ENCODE measurements at places on chromosomes 1 and 21.

DNA sequence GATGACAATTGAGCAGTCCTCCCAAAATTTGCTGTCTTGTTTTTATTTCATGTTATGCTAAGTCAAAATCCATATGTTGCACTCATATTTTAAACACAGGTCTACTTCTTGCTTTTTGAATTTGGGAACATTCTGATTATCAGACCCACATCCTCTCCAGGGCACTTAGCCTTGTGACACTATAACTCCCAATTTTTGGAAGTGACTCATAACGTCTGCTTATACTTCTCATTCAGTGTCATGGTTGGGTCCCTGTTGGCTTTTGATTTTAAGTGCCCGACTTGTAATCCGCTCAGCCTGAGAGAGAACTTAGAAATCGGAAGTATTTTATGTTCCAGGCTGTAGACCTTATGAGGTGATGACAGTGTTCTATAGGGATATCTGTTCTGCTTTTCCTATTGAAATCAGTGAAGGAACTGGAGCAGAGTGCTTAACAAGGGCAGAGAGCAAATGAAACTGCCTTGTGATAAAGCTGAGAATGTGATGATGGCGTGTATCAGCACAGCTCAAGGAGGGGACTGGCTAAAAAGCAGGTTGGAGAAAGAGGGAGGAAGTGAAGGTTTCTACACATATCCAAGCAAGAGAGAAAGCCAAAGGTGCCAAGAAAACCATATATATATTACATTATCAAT, 136.0 kb downstream of the HLX start:
- no peak for DNase-seq

DNA sequence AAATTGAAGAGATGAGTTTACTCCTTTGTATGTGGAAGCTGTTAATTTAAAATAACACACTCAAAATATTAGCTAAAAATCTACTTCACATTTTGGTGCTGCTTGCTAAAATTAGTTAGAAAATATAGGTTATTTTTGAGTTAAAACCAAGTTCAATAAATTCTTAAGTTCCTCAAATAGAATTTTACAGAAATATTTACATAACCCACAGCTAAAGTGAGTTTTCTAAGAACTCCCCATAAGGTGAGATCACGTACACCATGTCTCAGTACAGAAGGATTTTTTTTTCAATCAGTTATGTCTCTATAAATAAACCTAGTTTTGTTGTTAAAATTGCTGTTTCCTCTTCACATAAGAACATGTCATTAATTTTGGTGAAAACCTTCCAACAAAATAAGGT, 108.0 kb downstream of the SDCCAG8 start:
- DNase-seq: no peak

GRCh38 chr1:116308276-116308675, 64.8 kb upstream of the ATP1A1 start:
- DNase-seq: no peak

GRCh38 chr1:184576822-184577221, 177.8 kb downstream of the EDEM3 start:
- no peak for DNase-seq

- no peak for DNase-seq
Measured at GRCh38 chr1:241964550-241965282, 7.1 kb downstream of the BECN2 start.

DNA sequence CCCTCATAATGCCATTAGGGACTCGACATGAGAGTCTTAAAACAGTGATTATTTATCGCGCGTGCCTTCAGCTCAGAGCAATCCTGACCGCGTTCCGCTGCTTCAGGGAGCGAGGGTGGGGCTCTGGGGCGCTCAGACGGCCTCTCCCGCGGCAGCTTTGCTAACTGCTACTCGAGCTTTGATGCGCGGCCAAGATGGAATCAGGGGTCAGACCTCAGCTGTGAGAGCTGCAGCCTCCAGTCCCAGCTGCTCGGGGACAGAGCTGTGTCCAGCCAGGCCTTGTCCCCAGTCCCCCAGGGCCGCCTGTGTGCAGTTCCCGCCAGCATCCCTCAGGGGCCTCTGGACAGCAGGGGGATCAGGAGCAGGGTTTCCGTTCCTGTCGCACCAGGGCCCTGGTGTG, 104.6 kb upstream of the TTC34 start:
- no peak for DNase-seq

DNA sequence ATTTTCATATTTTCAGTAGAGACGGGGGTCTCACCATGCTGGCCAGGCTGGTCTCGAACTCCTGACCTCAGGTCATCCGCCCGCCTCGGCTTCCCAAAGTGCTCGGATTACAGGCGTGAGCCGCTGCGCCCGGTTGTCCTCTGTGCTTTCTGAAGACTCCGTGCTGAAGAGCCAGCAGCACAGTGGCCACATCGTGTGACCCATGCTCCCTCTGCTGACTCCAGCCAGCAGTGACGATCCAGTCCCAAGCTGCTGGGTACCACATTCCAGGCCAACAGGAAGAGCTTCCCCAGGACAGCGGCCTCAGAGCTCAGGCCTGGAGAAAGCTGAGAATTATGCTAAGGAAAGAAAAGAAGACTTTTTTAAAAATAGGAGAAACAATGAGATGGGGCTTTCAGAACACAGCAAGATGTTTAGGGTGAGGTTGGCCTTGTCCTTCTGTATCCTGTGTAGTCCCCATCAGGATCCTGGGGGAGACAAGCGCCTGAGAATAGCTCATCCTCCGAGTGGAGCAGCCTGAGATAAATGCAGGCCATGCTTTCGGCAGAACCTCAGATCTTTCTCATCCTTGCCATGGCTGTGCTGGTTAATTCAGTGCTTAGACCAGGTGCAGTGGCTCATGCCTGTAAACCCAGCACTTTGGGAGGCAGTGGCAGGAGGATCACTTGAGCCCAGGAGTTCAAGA, 207.1 kb downstream of the SLC35F3 start:
- peak; percentile 29 for DNase-seq

DNA sequence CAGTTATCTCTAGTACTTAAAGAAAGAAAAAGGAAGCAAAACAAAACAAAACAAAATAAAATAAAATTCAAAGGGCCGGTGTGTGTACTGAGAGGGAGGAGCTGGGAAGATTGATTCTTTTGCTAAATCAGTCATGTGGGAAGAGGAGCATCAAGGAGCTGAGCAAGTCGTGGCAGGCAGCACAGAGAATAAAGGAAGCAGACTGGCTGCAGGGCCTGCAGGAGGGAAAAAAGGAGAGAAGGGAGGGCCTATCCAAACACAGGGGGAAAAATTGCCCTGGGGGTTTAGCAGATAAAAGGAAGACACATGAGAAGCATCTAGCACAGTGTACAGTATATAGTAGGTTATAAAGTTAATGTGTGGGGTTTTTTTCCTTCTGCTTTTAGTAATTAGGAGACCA, 27.6 kb downstream of the AGO4 start:
- no peak for DNase-seq

DNA sequence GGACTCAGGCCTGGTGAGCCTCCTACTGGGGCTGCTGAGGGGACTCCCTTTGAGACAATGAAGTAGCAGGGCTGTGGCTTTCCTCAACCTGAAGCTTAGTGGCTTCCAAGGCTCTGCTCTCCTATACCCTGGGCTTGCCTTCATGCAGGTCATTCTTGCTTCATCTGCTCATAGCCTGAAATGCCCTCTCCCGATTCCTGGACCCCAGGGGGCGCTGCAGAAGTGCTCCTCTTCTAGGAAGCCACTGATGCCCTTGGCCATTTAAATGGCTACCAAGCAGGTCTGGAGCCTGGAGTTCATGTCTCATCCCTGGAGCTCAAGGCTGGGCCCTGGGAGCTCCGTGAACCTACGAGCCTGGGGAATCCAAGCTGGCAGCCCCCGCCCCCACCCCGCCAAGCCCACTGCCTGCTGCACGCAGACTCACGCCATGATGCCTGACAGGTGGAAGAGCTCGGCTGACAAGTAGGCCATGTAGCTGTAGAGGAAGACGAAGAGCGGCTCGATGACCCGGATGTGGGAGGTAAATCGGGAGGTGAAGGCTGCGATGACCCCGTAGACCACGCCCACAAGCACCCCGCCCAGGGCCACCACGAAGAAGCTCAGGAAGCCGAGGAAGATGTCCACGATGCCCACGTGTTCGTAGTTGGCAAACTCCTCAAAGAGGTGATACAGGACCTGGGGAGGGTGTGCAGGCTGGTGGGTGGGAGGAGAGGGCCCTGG, 45.7 kb downstream of the SLC9A1 start:
- no peak for DNase-seq

- no peak for DNase-seq
Measured at GRCh38 chr21:32794644-32795079, 23.1 kb upstream of the PAXBP1 start.

- DNase-seq: no peak
Measured at GRCh38 chr1:41278076-41278475, 36.0 kb upstream of the SCMH1 start.

GRCh38 chr1:31891280-31891679, 46.9 kb downstream of the PTP4A2 start:
- DNase-seq: no peak

GRCh38 chr1:115545096-115545720, 96.6 kb upstream of the VANGL1 start:
- DNase-seq: no peak

GRCh38 chr1:161792740-161793139, 26.6 kb downstream of the ATF6 start:
- DNase-seq: peak; percentile 46

- peak; percentile 86 for DNase-seq
Measured at GRCh38 chr1:202106340-202107254, 16.1 kb upstream of the GPR37L1 start.

DNA sequence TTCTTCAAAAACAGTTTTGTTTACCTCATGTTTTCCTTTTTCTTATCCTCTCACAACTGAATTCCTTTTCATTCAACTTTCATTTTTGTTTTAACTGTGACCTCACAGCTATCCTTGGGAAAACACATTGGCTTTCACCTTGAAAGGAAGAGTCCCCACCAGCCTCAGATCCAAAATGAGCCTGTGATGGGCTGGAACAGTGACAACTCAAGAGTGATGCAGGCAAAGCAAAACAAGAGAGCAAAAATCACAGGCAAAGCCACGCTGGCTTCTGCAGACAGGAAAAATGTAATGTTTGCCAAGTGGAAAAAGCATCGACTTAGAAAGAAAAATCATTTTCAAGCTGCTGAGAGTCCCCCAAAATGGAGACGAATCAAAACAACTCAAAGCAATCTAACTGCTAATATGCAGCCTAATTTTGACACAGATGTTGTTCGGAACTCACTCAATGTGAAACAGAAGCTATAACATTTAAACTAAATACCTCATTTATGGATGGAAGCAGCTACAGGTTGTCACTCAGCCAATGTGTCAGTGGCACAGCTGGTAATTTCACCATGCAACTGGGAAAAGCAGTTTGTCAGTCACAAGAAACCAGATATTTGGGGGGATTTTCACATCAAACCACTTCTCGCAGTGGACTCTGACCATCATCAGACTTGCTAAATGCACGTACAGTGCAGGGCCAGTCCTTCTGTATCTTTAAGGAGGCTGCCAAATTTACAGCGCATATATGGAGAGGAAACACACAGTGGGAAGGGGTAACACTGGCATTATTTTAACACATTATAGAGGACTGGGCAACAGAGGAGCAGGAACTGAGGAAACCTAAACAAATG, 50.7 kb downstream of the ALG14 start:
- no peak for DNase-seq

GRCh38 chr1:193184776-193185175, 1.6 kb downstream of the B3GALT2 start:
- no peak for DNase-seq

GRCh38 chr1:183365676-183366075, 52.5 kb downstream of the NMNAT2 start:
- no peak for DNase-seq

DNA sequence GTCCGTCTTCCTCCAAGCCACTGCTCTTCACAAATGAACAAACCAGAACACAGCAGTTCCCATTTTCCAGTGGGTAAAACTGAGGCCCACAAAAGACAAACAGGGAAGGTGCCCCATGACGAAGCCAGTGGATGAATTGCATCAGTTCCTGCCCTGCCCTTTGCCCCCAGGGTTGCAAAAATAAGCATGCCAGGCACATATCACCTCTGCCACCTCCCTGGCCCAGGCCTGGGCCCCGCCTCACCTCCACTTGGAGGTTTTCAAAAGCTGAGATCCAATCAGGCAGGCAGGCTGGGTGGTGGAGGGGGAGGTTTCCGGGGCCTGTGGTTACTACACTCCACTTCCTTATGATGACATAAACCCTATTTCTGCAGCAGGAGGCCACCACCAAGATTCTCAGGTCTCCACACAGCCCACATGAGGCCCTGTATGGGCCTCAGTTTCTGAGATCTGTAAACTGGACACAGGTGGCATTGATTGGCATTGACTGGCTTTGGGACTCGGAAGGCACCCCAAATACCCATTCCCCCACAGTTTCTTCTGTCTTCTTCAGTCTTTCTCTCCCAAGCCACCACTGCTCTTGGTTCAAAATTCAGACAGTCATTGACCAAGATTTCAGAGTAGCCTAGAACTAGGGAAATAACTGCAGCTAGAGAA, 4.1 kb downstream of the KIF21B start:
- peak; percentile 90 for DNase-seq

- no peak for DNase-seq
Measured at GRCh38 chr1:208106218-208106617, 138.0 kb downstream of the PLXNA2 start.

DNA sequence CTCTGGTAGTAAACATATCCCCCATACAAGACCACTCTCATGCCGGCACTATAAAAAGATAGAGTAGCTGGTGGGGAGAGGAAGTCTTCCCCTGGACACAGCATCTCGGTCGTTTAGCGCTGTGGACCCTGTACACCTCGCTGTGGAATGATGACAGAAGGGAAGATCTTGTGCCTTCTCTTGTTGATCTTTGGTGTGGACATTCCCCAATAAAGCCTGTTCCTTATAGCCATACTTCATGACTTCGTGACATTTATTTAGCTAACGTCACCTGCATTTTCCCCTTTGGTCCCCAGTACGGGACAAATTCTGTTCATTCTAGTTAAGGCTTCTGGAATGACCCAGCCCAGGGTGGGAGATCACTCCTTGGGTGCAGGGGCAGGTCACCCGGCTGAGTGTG, 24.9 kb upstream of the MAP10 start:
- DNase-seq: no peak

GRCh38 chr1:217907504-217907903, 276.4 kb downstream of the SPATA17 start:
- DNase-seq: no peak

DNA sequence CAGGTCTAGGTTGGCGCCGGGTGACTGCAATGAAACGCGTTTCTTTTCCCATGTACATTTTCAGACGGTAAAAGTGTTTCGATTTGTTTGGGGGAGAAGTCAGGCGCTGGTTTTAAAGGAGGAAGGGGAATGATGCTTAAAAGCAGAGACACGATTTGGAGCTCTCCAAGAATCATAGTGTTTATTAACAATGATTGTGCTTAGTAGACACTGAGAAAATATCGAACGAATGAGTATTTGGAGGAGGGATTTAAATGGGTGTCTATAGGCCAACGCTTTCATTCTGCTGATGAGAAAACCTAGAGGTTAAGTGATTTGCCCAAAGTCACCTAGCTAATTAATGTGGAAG, 36.9 kb upstream of the JAK1 start:
- DNase-seq: peak; percentile 6
